ENCODE measurements at places on chromosomes 3 and 15.
A peak's percentile ranks its signal among the peaks of the same experiment; 100 is the strongest.

GRCh38 chr3:111285694-111286093, 214.1 kb downstream of the NECTIN3 start:
- DNase-seq, result no peak

- no peak for DNase-seq
Observed at GRCh38 chr3:119063471-119063870, 28.8 kb upstream of the IGSF11 start.

GRCh38 chr15:80059786-80060355, 395 bp downstream of the ZFAND6 start:
- DNase-seq, result peak; percentile 75

- DNase-seq, result peak; percentile 75
Observed at GRCh38 chr3:114290911-114291901, 2.6 kb upstream of the TIGIT start.

- no peak for DNase-seq
Observed at GRCh38 chr3:6264036-6264435, 596.9 kb upstream of the GRM7 start.

DNA sequence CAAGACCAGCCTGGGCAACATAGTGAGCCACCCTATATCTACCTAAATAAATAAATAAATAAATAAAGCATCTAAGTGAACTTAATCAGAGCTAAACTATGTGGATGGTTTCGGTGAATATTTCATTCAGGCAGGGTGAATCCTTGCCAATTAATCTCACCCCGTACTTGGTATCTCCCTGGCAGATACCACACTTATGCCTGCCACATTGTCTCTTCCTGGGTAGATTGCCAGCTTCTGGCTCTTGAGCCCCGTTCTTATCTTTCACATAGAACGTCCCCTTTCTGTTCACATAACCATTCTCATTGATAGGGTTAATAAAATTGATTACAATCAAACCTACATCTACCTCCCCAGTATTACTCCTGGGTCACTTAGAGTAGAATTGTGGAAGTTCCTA, 7.0 kb downstream of the SNAP23 start:
- no peak for DNase-seq
